Cerebellar cortex (tissue), 1 donor: ENCODE measurements at places on chromosomes 12 and 14.

DNA sequence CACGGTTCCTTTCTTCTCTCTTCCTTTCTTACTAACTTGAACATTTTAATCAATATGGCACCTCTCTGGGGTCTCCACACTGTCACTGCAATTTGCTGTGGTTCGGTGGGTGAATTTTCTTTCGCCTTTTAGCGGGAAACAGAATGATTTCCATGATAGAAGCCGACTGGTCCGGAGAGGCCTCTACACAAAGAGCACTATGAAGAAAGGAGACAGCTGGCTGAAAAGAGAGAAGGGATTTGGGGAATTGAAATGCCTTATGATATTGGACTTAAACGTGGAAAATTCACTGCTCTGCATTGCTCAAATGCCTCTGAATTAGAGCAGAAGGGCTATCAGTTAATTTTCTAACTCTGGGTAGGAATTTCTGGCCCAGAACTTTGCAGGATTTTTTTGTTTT is 55.9 kb downstream of the KCNA5 start:
- no peak for DNase-seq

DNA sequence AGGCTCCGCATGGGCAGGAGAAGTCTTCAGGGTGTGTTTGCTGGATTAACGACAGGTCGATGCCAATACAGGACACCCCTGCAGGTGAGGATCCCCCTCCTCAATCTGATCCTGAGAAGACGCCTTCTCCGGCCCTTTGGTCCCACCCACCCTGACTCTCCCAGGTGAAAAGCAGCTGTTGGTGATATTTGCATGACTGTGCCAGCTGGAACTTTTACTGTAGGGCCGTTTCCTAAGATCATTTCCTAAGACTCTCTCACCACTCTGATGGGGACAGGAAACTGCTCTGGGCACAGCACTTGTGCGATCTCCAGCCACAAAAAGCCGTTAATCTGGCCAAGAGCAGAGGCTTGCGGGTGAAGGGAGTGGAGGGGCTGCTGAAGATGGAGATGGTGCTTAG is 16.8 kb upstream of the EIF5 start:
- DNase-seq: no peak

GRCh38 chr12:113476176-113476986 is 4.7 kb upstream of the LHX5 start:
- no peak for DNase-seq

DNA sequence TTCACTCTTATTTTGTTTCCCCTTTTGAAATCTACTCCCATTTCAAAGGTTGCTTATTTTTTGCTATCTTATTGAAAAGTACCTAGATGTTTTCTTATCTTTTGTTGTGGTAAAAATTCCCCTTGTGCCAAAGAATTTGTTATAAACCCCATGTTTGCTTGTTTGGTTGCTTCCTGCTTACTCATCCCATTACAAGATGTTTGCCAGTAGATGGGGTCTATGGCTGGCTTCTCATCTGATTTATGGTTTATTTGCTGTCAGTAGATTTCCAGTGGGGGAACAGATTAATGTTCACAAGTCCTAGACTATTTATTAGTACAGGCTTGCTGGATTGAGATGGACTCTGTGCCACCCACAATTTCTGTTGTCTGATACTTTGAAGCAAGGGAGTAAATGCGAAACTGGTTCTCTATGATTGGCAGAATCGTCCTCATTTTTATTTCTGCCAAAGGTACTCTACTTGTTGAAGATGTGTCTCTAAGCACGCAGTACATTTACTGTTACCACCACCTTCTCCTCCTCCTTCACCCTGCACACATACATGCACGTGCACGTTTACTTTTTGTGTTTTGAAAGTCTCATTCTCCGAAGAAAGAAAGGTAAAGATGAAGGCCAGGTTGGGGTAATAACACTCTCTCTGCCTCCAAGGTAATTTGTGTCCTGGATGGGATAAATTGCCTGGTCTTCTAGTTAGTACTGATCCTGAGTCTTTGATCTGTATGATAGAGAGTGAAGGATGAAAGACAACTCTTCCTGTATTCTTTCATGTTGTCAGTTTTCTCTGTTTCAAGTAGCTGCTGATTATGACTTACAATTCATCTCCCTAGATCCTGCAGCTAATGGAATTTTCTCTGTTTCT is 117.2 kb upstream of the ATP2B1 start:
- no peak for DNase-seq

DNA sequence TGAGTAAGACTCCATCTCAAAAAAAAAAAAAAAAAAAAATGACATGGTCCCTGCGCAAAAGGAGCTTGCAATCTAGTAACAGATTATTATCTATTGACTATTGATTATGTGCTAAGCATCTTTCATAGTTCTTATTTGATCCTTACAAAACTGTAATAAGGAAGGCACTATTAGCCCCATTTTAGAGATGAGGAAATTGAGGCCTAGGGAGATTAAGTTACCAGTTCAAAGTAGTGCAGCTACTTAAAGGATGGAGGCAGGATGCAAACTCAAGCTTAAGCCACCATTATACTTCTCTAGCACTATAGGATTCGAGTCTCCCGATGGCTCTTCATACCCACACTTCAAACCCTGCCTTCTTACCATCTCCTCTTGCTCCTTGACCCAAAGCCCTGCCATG is 31.3 kb downstream of the PLXNC1 start:
- no peak for DNase-seq

DNA sequence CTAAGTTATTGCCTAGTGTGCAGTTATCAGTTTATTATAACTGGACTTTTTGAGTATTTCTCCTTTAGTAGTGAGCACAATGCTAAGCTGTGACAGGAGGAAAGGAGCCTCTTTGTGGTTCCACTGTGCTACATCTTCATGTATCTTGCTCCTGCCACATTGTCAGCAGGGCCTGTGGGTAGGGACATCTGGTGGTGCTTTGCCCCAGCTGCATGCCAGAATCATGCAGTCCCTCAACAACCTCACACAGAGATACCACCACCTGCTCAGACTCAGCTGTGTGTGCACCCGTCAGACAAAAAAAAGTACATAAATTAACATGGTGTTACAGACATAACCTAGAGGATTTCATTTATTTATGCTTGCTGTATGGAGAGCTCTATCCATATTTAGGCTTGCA is 51.1 kb downstream of the MIS18BP1 start:
- peak; percentile 30 for DNase-seq

GRCh38 chr12:92288561-92288960 is 142.9 kb upstream of the BTG1 start:
- DNase-seq: no peak

DNA sequence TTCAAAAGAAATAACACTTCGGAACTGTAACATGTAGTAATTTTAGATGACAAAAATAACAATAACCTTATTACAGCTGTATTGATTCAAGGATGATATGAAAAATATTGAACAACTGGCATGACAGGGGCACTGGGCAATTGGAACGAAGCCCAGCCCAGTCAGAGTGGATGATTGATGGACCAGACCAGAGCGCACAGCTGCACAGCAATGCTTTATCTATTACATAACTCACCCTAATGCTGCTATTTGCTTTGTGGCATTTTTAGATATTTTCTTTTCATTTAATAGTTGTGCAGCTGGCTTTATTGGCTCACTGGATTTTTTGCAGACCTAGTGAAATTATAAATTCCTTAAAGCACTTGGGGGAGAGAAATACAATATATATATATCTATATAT is 26.9 kb upstream of the FERMT2 start:
- DNase-seq: no peak

GRCh38 chr12:3974883-3975282 is 101.7 kb upstream of the PARP11 start:
- no peak for DNase-seq

DNA sequence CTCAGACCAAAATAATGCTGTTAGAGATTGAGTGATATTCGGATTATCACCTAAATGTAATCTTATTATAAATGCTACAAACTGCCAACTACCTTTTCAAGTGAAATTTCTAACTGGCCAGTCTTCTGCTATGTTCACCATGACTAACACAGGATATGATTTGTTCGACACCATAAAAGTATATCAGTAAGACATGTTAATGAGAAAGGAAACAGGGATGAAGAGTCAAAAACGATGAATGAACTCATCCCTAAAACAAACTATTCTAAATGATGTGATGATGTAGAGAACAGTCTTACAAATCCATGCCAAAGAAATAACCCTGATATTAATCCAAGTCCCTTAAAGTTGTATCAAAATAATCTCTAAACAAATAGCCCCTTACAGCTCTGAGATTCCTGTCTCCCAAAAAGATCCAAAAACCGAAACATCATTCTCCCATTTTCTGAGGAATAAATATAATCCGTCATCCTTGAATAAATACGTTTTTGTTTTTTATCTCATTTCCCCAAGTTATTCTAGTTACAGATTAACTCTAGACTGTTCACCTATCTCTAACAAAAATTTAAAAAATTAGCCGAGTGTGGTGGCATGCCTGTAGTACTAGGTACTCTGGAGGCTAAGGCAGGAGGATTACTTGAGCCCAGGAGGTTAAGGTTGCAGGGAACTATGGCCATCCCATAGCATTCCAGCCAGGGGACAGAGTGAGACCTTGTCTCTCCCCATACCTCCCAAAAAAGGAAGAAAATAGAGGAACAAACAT is 9.1 kb downstream of the SCAF11 start:
- DNase-seq: no peak

DNA sequence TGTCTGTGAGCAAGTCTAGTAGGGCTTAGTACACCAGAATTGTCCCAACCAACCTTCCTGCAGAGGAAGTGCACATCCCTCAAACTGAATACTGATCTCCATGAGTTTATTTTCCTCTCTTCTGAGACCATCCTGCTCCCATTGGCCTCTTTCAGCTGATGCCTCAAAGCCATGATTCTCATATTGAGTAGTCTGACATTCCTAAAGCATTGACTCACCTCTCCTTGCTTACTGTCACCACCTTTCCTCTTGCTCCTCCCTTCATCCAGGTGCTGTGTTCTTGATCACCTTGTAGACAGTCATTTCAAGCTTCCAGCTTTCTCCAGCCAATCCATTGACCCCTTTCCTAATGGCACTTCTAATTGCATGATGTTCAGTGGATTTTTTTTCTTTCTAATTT is 583.7 kb upstream of the USP15 start:
- no peak for DNase-seq

DNA sequence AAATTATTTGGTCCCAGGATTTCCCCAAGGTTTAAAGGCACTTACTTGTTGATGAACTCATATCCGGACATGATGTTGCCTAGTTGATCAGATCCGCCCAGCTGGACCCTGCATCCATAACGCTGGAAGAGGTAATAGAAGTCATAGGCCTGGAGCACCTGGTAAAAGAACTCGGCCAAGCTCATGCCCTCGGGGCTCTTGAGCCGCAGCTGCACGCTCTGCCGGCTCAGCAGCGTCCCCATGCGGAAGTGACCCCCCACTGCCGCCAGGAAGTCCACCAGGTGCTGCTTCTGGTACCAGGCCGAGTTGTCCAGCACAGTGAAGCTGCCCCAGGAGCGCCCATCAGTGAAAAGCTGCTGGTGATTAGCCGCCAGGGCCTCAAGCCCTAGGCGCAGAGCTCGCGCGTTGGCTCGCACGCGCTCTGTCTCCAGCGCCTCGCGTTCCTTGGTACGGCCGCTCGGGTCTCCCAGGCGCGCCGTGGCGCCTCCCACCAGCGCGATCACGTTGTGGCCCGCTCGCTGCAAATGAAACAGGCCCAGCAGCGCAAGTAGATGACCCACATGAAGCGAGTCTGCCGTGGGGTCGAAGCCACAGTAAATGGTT is 545 bp downstream of the YARS2 start:
- DNase-seq: peak; percentile 71

- no peak for DNase-seq
Measured at GRCh38 chr14:45185100-45185814, 49.5 kb downstream of the FANCM start.

- no peak for DNase-seq
Measured at GRCh38 chr14:100679707-100680438, 46.8 kb upstream of the DLK1 start.

- DNase-seq: no peak
Measured at GRCh38 chr14:77980475-77981321, 180.8 kb downstream of the ADCK1 start.

GRCh38 chr12:76237086-76237701 is 111.0 kb downstream of the BBS10 start:
- no peak for DNase-seq

GRCh38 chr12:84336231-84336630 is 576.4 kb downstream of the SLC6A15 start:
- DNase-seq: no peak

GRCh38 chr12:98741196-98741555 is 96.1 kb downstream of the APAF1 start:
- DNase-seq: no peak

GRCh38 chr12:102961466-102961855 is 4.0 kb downstream of the ASCL1 start:
- no peak for DNase-seq

GRCh38 chr12:78096909-78097597 is 266.4 kb downstream of the NAV3 start:
- DNase-seq: peak; percentile 94

DNA sequence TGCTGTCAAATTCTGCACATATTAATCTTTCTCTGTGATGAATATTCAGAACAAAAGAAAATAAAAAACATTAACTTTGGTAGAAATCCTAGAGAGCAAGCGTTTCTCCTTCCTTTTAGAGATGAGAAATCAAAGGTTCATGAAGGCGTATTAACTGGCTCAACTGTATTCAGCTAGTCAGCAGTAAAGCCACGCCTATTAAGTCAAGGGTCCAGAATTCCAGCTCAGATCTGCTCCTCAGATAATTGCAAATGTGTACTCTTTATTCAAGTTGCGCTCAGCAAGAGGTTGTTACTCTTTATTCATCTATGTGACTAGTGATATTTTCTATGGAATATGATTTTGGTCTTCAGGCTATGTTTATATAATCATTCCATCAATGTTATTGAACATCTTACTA is 13.1 kb upstream of the POC1B start:
- DNase-seq: no peak

GRCh38 chr14:28097585-28097984 is 669.0 kb upstream of the FOXG1 start:
- no peak for DNase-seq

- DNase-seq: no peak
Measured at GRCh38 chr12:15823360-15824128, 34.4 kb upstream of the EPS8 start.

DNA sequence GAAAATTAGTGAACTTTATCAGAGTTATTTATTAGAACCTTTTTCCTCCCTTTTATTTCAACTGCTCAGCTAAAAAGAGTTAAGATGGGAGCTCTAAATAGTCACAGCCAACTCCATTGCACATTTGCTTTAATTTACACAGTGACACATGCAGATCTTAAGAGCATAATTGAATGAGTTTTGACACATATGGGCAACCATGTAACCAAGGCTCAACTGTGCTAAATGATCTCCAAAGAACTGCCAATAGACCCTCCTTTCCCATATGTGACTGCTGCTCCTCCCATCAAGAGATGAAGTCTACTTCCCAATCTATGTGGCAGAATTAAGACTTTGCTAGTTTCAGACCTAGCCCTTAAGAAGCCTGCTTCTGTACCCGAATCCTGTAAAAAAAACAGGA is 960.0 kb downstream of the BCL11B start:
- DNase-seq: no peak

GRCh38 chr14:104979758-104980610 is 1.8 kb upstream of the AHNAK2 start:
- DNase-seq: peak; percentile 72

DNA sequence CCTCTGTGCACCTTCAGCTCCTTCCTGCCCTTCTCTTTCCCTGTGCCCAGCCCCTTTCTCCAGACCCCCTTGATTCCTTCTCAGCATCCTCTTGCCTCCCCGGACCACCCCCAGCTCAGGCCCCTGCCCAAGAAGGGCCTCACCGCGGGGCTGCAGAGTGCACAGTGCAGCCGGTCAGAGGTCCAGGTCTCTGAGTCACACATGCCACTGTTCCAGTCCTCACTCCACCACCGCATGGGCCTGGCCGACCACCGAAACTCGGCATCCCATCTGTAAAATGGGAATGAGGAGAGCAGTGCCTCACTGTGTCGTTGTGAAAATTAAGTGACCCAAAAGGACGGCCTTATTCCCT is 13.3 kb downstream of the BDKRB1 start:
- no peak for DNase-seq
